ENCODE measurements at places on chromosomes 3 and 15.

DNA sequence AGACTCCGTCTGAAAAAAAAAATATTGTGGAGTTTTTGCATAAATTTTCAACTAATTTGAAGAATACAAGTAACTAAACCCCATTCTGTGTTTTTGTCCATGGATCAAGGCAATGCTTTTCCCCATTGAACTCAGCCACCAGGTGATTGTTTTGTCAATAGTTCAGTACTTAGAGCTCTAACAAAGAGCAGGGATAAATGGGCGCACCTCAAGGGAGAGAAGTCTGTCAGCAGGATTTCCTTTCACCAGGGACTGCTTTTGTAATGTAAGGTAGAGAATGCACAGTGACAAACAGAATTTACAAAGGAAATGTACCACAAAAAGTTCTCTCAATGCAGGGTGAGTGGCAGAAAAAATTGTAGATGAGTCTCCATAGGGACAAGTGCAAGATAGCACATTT, 10.8 kb upstream of the ATP13A5 start:
- no peak for DNase-seq

DNA sequence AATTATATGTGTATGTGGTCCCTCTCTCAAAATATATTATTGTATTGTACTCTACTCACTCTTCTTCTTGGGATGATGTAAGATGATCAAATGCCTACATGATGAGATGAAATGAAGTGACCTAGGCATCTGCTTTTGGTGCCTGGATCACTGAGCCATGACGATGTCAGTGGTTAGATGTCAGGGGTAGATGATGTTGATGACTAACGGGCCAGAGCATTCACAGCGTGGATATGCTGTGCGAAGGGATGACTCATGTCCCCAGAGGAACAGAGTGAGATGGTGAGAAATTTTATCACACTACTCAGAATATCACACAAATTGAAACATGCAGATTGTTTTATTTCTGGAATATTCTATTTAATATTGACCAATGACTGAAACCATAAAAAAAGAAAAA, 233.9 kb upstream of the CADM2 start:
- DNase-seq = no peak

DNA sequence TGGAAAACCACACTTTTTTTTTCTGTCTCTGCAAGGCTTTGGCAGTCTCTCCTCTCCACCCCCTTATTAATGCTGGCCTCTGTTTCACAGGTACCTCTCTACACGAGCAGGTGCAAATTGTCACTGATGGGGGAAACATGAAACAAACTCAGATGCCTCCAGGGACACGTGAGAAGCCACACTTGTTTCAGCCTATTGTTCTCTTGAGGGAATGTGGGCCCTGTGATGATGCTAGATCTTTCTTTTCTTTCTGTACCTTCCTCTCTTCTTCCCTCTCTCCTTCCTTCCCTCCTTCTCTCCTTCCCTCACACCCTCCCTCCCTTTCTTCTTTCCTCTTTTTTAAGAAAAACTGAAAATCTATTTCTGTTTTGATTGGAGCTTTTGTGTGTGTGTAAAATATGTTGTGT, 5.7 kb upstream of the BLM start:
- DNase-seq = no peak

GRCh38 chr15:74252291-74252690, 16.2 kb downstream of the CCDC33 start:
- DNase-seq = no peak

DNA sequence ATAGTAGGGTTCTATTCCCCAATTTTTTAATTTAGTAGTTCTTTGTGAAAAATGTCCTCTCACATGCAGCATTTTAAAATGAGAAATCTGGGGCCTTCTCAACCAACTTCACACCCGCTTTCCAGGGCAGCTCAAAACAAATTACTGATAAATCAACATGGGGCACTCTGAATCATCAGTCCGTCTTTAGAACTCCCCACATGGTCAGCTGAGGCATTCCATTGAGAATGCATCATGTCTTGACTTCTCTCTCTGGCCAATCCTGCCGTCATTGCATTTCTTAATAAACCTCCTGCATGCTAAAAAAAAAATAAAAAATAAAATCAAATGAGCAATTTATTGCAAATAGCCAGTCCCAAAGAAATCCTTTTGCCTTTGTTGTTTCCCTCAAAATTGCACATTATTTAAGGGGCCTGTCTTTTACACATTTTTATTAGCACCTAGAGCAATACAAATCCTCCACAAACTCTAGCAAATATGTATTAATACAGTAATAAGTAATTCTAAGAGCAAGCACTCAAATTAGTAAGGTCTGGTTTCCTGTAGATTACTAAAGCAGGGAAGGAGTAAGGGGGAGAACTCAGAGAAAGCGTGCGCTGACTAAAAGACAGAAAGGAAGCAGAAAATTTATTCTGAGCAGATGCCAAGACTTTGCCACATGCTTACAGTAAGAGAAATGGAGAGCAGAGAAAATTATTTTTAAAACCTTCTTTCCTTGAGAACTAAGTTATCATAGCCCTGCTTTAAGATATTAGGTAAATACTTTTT, 175.7 kb downstream of the TNIK start:
- no peak for DNase-seq

GRCh38 chr3:178850450-178851190, 221.0 kb downstream of the ZMAT3 start:
- DNase-seq = no peak

- no peak for DNase-seq
Observed at GRCh38 chr15:25989327-25989726, 126.2 kb upstream of the ATP10A start.

GRCh38 chr15:57861034-57861638, 154.6 kb downstream of the POLR2M start:
- no peak for DNase-seq

- peak; percentile 21 for DNase-seq
Observed at GRCh38 chr3:38139191-38139590, 730 bp downstream of the MYD88 start.

DNA sequence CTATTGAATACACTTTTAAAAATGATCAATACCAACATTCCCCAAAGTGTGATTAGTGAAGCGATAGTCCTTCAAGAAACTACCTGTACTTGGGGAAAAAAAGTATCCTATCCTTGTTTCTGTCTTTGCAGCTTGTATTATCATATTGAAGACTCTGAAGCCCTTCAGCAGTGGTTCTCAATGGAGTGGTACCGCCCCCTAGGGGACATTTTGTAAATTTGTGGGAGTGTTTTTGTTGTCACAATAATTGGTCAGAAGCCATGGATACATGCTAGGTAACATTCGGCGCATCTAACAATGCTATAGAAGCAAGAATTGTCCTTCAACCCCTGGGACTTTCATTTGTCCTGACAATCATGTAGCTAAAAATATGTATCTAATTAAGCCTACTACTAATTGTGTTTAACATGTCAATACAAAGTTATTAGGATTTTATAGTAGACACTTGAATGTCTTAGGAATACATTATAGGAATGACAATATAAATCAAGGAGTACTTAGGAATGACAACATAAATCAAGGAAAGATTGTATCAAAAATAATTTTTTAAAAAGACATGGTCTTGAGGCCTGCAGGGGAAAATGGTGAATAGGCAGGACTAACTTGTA, 53.7 kb downstream of the NMD3 start:
- no peak for DNase-seq
